ENCODE measurements at places on chromosomes 12 and 14. TPM values are rescaled to one million over a fixed set of nuclear protein-coding genes. Genes with fewer than 3 reads are reported as not detected.

FGF23 gene
- not detected for total RNA-seq

CCDC60 gene
- total RNA-seq = not detected

COX8C gene
- total RNA-seq = not detected

MYF5 gene
- total RNA-seq = not detected

BCL7A gene
- total RNA-seq = 3.3 TPM

STON2 gene
- total RNA-seq = 0.45 TPM

SELPLG gene
- 30.0 TPM for total RNA-seq

SCN8A gene
- 1.5 TPM for total RNA-seq

VDR gene
- total RNA-seq = 133 TPM

WNT1 gene
- 0.27 TPM for total RNA-seq

Measured in activated naive CD4-positive, alpha-beta T cell treated with anti-CD3 and anti-CD28 coated beads, Interleukin-2, amount 50 U/mL, for 72 hours (primary cell).